ENCODE measurements at places on chromosomes 3 and 15.

- no peak for DNase-seq
Measured at GRCh38 chr3:156497326-156497725, 57.6 kb downstream of the SSR3 start.

- no peak for DNase-seq
Measured at GRCh38 chr3:189630767-189631372, 319 bp upstream of the TP63 start.

DNA sequence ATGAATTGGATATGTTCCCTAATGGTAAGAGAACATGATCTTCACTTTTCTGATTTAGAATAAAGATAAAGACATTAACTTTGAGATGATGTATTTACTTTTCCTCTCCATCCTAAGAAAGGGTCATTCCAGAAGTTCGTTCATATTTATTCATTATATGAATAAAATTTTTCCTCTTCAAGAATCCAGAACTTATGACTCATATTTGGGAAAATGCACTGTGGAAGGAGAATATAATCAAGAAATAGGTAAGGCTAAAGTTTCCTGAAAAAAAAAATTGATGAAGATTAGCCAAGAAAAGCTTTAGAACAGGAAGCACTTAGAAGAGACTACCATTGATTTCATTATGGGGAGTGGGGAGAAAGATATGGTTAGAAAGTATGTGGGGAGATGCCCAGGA is 36.5 kb upstream of the CBLB start:
- DNase-seq: no peak

DNA sequence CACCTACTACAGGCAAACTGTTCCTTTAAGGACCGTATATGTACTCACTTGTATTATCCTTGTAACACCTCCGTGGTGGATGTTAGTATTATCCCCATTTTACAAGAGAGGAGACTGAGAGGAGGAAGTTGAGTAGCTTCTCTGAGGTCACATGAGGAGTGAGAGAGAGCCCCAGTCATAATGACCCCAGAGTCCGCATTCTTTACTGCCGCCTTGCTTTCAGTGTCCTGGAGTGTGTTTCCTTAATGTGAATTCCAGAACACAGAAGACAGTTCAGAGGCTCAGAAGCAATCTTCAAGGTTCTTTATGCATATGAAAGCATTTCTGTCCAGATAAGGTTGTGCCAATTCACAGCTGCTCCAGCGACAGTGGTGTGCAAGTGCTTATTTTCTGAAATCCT is 199.2 kb downstream of the CACNA2D3 start:
- DNase-seq: no peak

DNA sequence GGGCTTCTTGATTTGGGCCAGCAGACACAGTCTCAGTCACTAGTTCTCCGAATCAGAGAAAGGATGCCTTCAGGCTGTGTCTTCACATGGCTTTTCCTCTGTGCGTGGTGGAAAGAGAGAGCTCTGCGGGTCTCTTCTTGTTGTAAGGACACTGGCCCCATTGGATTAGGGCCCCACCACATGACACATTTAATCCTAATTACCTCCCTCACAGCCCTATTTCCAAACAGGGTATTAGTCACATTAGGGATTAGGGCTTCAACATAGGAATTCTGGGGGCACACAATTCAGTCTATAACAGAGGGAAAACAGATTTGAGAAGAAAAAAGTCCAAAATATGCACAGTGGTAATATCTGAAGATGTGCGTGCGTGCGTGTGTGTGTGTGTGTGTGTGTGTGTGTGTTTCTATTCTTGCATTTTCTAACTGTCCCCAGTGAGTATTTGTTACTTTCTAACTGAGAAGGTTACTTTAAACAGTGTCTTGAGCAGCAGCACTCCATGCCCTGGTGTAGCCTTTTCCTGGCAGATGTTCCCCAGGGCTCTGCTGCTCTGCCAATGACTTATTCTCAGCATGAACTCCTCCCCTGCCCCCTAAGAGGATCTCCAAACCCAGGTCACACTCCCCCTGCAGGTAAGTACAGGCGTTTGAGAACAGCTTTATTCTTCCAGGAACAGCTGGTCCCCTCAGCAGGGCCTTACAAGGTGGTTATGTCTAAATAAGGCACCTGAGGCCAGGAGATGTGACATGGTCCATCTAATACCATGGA is 72.9 kb downstream of the RPL39L start:
- no peak for DNase-seq

DNA sequence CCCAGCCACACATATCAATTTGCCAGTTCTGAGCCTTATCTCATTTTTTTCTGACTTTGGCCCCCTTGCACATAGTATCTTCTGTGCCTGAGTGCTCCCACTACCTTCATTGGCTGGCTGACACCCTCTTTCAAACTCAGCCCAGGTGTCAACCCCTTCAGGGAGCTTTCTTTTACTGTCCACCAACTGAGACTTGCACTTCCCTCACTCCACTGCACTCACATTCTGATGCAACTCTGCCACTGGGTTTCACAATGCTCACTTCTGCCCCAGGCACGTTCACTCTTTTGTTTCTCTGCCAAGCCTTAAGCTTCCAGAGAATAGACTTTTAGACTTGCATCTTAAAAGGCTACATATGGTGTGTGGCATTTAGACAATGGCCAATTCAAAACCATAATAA is 101.5 kb upstream of the CBLB start:
- no peak for DNase-seq

- DNase-seq: no peak
Measured at GRCh38 chr3:104907507-104907906, 459.2 kb upstream of the ALCAM start.

DNA sequence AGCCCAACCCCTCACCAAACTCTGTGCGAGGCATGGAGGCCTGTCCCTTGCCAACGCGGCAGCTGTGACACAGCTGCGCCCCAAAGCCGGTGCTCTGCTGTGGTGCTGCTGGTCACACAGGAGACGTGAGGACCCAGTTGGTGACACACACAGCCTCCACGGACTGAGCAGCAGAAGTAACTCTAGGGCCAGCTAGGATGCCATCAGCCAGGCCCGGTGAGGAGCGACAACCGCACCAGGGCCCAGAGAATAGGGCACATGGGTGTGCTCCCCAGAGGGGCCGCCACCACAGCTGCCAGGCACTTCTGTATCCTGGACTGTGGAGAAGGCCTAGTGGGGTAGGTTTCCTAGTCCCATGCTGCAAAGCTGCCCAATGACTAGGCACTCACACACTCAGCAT is 10.7 kb downstream of the ZXDC start:
- DNase-seq: no peak

- DNase-seq: no peak
Measured at GRCh38 chr15:66966256-66966655, 99.1 kb upstream of the SMAD3 start.

- no peak for DNase-seq
Measured at GRCh38 chr3:142270407-142270806, 45.0 kb upstream of the GK5 start.
